ENCODE measurements at places on chromosomes 12 and 14. TPM values are rescaled to one million over a fixed set of nuclear protein-coding genes. Genes with fewer than 3 reads are reported as not detected.
A peak's percentile ranks its signal among the peaks of the same experiment; 100 is the strongest.

The IGFBP6 gene
- 626 TPM for total RNA-seq

GRCh38 chr12:55931317-55931779, 386 bp downstream of the DGKA start:
- peaks cover 56% of the 10 kb centered on the region for H3K4me1 ChIP-seq
- DNase-seq: no peak
- no peaks in the 10 kb centered on the region for H3K36me3 ChIP-seq

The PTPN21 gene
- total RNA-seq: 24.7 TPM

- peak overlapping the region; percentile 77 for H3K4me3 ChIP-seq
- no peaks in the 10 kb centered on the region for H3K36me3 ChIP-seq
- no peak for DNase-seq
- H3K27me3 ChIP-seq: peaks cover 4% of the 10 kb centered on the region
These were observed 1.3 kb downstream of the CHST11 start for GRCh38 chr12:104457746-104458693.

DNA sequence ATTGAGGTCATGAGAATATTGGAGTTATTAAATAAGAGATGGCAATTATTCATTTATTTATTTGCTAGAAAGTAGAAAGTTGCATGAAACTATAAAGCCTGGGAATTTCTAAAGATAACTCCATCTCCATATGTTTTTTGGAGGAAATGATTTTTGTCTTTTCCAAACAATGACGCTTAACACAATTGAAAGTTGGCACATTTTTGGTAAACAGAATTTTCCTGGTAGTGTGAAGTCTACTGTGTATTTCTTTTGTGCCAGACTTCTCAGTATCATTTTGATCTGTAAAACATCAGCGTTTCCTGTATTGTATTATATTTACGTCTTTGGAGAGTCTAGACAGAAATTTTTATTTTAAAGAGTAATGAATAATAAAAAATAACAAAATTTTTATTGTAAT, 33.7 kb upstream of the PTPRB start:
- DNase-seq: no peak
- no peaks in the 10 kb centered on the region for H3K36me3 ChIP-seq
- no peak overlapping the region for H3K27ac ChIP-seq
- H3K4me3 ChIP-seq: no peak overlapping the region

DNA sequence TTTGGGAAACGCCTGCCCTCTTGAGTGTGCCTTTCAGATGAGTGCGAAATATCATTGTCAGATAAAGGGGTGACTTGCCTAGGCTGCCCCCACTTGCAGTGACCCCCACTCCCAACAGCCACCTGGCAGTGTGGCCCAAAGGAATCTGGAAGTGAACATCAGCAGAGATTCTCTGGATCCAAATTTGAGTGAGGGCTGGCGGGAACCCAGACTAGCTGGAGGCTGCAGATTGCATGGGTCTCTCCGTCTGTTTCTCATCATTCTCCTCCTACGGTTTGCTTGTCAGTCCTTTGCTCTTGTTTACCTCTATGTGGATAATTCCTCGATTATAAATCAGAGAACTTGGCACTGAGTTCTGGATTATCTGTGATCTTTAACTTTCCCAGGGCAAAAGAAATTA, 280.8 kb downstream of the ZFP36L1 start:
- H3K4me3 ChIP-seq: no peak overlapping the region
- no peak for DNase-seq
- H3K36me3 ChIP-seq: no peaks in the 10 kb centered on the region
- peaks cover 56% of the 10 kb centered on the region for H3K4me1 ChIP-seq

DNA sequence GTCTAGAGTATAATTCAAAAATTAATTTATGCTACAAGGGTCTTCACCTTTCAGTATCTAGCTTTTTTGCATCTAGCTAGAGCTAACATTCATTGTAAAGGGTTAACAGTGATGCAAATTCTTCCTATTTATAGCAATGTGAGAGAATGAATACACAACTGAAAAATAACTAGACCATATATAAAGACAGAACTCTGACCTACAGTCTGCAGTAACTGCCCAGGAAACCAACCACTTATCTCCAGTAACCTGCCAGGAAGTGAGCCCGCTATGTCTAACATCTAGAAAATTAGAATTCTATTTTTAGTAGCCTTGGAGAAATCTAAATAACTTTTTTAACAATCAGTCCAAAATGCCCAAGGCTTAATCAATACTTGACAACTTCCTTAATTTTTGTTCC, 1021.9 kb downstream of the LRFN5 start:
- no peaks in the 10 kb centered on the region for H3K36me3 ChIP-seq
- H3K27ac ChIP-seq: no peak overlapping the region
- DNase-seq: no peak
- H3K27me3 ChIP-seq: no peaks in the 10 kb centered on the region
- H3K4me1 ChIP-seq: no peaks in the 10 kb centered on the region

- DNase-seq: no peak
- H3K27me3 ChIP-seq: no peaks in the 10 kb centered on the region
- no peak overlapping the region for H3K27ac ChIP-seq
- no peak overlapping the region for H3K4me3 ChIP-seq
- no peaks in the 10 kb centered on the region for H3K4me1 ChIP-seq
These were observed 14.4 kb downstream of the GALNT16 start for GRCh38 chr14:69274321-69274720.

GRCh38 chr14:99654235-99654985, 9.5 kb downstream of the HHIPL1 start:
- no peaks in the 10 kb centered on the region for H3K36me3 ChIP-seq
- H3K4me1 ChIP-seq: peaks cover 11% of the 10 kb centered on the region
- no peak overlapping the region for H3K4me3 ChIP-seq
- H3K27ac ChIP-seq: no peak overlapping the region

GRCh38 chr12:88308825-88309224, 166.7 kb downstream of the TMTC3 start:
- H3K27ac ChIP-seq: no peak overlapping the region
- H3K36me3 ChIP-seq: no peaks in the 10 kb centered on the region
- no peak overlapping the region for H3K4me3 ChIP-seq
- DNase-seq: no peak
- H3K4me1 ChIP-seq: peaks cover 3% of the 10 kb centered on the region

DNA sequence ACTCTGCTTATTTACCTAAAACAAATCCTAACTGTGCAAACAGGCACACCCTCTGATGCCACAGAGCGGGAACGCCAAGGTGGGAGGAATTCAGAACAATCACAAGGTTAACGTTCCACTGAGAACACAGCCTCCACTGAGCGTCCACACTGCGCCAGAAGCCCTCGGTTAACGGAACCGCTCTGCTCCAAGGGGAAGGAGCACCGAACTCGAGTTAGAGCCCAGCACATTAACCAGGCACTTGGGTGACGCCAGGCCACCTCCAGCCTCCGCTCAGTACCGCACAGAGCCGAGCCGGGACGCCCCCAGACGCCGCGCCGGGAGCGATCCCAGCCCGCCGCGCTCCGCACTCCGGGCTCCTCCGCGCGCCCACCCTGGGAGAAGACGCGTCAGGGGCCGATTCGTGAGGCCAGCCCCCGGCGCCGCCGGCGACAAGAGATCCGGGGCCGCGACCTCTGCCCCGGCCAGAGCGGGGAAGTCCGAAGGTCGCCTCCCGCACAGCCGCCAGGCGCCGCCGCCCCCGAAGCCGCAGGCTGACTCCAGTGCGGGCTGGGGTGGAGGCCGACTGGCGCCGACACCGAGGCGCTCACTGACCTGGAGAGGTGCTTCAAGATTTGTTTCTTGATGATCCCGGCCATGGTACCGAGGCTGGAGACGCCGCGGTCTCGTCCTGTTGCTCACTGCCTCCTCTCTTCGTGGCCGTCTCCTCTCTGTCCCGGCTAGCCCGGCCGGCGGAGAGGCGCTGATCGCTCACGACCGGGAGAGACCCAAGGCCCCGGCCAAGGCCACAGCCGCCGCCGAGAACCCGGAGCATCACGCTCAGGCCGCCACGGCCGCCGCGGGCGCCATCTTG, 450 bp downstream of the BLTP3B start:
- H3K27ac ChIP-seq: peak overlapping the region; percentile 100
- no peaks in the 10 kb centered on the region for H3K36me3 ChIP-seq
- H3K4me1 ChIP-seq: peaks cover 28% of the 10 kb centered on the region
- peak overlapping the region; percentile 85 for H3K4me3 ChIP-seq

DNA sequence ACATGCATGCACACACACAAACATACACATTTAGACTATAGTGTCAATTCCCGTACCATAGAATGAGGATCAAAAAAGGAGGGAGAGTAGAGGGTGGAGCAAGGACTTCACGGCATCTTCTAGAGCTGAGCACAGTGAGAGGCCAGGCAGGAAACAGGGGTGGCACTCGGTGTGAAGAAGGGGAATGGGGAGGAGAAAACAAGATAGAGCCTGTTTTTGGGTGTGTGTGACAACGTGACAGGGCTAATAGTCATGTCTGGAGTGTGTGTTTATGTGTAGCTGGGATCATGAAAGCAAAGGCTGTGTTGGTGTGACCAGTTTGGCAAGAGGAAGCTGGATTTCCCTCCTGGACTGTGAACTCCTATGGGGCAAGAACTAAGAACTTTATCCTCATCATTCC, 9.9 kb upstream of the ACVR1B start:
- H3K36me3 ChIP-seq: no peaks in the 10 kb centered on the region
- no peak for DNase-seq
- peaks cover 9% of the 10 kb centered on the region for H3K4me1 ChIP-seq
- no peak overlapping the region for H3K4me3 ChIP-seq
- H3K27me3 ChIP-seq: no peaks in the 10 kb centered on the region

The EAPP gene
- total RNA-seq: 32.4 TPM

All from esophagus muscularis mucosa (tissue), 4 donors.